Activated naive CD8-positive, alpha-beta T cell treated with anti-CD3 and anti-CD28 coated beads, Interleukin-2, amount 10 ng/mL, durations not matched to agents 7 days and 5 days (primary cell): ENCODE measurements at places on chromosomes 16 and 17. TPM values are rescaled to one million over a fixed set of nuclear protein-coding genes. Genes with fewer than 3 reads are reported as not detected.
A peak's percentile ranks its signal among the peaks of the same experiment; 100 is the strongest.

- peaks cover 4% of the 10 kb centered on the region for H3K27me3 ChIP-seq
- no peak overlapping the region for H3K4me3 ChIP-seq
- H3K27ac ChIP-seq = no peak overlapping the region
- no peak for DNase-seq
- H3K36me3 ChIP-seq = peaks cover 24% of the 10 kb centered on the region
Measured at GRCh38 chr17:4849011-4849536, 15.9 kb downstream of the MINK1 start.

DNA sequence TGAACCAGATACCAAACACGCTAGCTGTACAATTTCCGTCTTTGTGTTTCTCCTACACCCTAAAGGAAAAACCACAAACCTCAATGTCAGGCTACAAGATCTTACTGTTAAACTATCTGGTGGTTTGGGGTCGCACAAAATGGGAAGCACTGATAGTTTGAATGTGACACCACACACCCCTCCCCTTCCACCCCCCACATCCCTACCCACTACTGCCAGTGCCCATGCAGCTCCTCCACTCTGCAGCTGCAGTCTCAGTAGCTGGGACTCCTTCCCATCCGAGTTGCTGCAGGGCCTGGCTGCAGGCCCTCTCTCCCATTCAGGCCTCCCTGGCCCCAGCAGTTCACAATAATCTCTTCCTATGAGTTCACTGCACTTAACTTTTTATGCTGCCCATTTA is 18.4 kb downstream of the TRAP1 start:
- no peaks in the 10 kb centered on the region for H3K27me3 ChIP-seq
- H3K4me3 ChIP-seq = peak overlapping the region; percentile 30
- no peak for DNase-seq
- H3K27ac ChIP-seq = peak overlapping the region; percentile 12
- peaks cover 2% of the 10 kb centered on the region for H3K36me3 ChIP-seq
- peaks cover 14% of the 10 kb centered on the region for H3K4me1 ChIP-seq

DNA sequence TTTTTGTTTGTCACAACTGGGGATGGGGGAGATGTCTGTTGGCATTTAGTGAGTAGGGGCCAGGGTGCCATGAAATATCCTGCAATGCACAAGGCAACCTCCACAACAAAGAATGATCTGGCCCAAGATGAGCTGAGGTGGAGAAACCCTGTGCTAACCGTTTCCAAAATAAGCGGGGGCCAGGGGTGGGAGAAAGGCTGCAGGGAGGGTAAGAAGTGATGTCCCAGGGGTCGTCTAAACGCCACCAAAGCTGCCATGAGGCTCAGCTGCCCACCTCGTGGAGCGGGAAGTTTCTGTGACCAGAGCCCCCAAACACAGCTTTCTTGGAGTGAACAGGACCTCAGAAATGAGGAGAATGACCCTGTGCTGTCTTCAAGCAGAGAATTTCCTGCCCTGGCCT is 76.5 kb upstream of the CDH5 start:
- peaks cover 8% of the 10 kb centered on the region for H3K27me3 ChIP-seq
- H3K4me1 ChIP-seq = no peaks in the 10 kb centered on the region
- no peak overlapping the region for H3K27ac ChIP-seq
- DNase-seq = no peak
- no peak overlapping the region for H3K4me3 ChIP-seq
- H3K36me3 ChIP-seq = no peaks in the 10 kb centered on the region

Gene ANKRD40CL
- not detected for total RNA-seq

- H3K4me1 ChIP-seq = no peaks in the 10 kb centered on the region
- H3K4me3 ChIP-seq = no peak overlapping the region
- DNase-seq = no peak
- H3K27ac ChIP-seq = no peak overlapping the region
- H3K27me3 ChIP-seq = no peaks in the 10 kb centered on the region
Measured at GRCh38 chr16:10466861-10467260, 81.0 kb downstream of the ATF7IP2 start.

Gene CES5A
- not detected for total RNA-seq
